ENCODE measurements at places on chromosomes 3 and 15. TPM values are rescaled to one million over a fixed set of nuclear protein-coding genes. Genes with fewer than 3 reads are reported as not detected.

CLDN1 gene
- total RNA-seq: 14.2 TPM

- DNase-seq: peak; percentile 46
These were observed 37.2 kb downstream of the AP4E1 start for GRCh38 chr15:50945725-50946124.

DNA sequence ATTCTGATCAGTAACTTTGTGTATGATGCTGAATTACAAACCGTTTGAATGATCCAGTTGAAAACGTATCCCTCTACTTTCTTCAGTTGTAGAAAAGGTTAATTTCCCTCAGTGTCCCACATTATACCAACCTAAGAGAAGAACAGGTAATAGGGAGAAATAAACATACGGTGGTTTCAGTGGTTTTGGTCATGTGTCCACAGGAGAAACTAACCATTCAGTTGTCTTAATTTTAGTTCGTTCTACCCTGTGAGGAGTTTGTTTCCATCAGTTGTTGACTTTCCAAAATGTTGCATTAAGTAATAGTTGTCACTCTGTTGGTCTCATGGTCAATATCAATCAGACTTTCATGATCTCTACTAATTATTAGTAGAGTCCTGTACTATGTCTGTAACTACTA, 15.1 kb downstream of the CALML4 start:
- no peak for DNase-seq

DNA sequence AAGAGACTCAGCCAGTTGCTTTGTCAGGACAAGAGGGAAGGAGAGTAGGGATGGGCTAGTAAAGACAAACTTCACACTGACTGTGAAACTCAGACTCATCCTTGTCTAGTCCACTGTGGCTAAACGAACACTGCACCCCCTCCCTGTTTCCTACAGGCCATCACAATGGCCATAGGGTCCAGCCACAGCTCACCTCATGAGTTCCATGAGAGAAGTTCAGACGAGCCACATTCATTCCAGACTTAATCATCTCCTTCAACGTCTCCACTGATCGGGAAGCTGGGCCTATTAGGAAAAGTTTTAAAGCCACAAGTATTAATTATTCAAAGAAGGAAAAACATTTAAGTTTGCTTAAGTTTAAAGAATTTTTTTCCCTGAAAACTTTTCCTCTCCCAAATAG, 13.8 kb downstream of the PKM start:
- no peak for DNase-seq

- DNase-seq: no peak
These were observed 179.4 kb upstream of the CGNL1 start for GRCh38 chr15:57196865-57197264.

MAP6D1 gene
- 5.4 TPM for total RNA-seq

DNA sequence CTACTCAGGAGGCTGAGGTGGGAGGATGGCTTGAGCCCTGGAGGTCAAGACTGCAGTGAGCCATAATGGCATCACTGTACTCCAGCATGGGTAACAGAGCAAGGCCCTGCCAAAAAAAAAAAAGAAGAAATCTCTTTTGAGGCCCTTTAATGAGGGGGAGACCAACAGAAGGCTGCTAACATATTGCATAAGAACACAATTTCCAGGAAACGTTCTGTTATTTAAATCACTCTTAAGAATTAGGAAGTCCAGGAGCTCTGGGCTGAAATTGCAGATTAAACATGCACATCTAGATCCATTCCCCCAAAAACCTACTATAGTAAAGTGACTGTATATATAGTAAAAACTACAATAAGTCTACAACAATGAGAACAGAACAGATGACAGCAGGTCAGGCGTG, 16.1 kb upstream of the BLM start:
- no peak for DNase-seq

DNA sequence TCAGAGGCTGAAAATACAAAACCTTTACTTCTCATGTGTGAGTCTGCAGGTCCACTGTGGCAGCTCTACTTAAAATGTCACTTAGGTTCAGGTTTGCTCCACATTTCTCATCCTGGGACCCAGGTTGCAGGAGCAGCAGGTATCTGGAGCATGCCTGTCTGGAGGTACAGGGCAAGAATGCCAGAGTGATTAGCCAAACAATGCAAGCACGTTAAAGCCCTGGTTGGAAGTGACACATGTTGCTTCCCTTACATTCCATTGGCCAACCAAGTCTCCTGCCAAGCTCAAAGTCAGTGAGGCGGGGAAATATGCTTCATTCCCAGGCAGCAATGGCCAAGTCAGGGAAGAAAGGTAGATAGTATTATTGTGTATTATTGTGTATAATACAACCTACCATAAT, 76.8 kb upstream of the ARL6 start:
- no peak for DNase-seq

DNA sequence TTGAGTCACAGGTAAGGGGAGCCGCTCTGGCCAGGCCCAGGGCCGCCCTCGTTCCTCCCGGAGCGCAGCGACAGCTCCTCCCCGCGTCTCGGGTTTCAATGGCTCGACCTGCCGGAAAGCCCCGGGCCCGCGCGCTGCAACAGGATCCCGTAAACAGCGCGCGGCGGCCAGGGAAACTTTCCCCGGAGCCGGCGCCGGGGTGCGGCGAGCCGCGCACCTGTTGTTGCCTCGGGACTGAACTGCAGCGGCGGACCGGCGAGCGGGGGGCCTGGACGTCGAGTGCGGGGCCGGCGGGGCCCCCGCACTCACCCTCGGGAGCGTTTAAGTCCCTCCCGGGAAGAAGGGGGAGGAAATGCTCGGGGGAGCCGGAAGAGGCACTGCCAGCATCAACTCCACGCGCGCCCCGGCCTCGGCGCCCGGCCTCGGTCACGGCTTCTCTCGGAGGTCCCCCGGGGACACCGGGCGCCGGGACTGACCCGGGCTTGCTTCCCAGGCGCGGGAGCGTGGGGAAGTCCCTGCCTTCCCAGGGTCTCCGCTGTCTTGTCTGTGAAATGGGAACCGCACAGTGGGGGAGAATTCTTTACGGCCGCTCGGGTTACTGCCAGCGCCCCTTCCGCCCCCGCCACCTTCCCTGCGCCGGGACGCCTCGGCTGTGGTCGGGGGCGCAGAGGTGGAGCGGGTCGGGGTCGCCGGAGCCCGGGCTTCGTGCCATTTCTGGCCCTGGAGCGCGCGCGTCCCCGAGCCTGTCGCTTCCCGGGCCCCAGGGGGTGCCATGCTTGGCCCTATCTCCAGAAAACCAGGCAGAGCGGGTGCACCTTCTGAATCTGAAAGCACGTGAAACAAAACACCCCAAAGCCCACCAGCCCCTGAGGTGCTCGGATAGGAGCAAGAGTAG, 7.5 kb upstream of the PGPEP1L start:
- peak; percentile 76 for DNase-seq

- peak; percentile 56 for DNase-seq
These were observed at the start of gene FAM43A for GRCh38 chr3:194685718-194686413. FAM43A (plus strand) TSS chr3:194685883; CDS start chr3:194686827, 944 bp downstream.

NISCH gene
- 47.7 TPM for total RNA-seq

- DNase-seq: no peak
These were observed 30.3 kb downstream of the IL12A start for GRCh38 chr3:160018959-160019358.

CTXN2 gene
- not detected for total RNA-seq

CCR9 gene
- total RNA-seq: not detected
